ENCODE measurements at places on chromosomes 13 and 19.
A peak's percentile ranks its signal among the peaks of the same experiment; 100 is the strongest.

GRCh38 chr19:31943191-31943661 lies 402.2 kb upstream of the ZNF507 start:
- DNase-seq: no peak

GRCh38 chr13:106488686-106489085 lies 46.8 kb downstream of the EFNB2 start:
- no peak for DNase-seq

DNA sequence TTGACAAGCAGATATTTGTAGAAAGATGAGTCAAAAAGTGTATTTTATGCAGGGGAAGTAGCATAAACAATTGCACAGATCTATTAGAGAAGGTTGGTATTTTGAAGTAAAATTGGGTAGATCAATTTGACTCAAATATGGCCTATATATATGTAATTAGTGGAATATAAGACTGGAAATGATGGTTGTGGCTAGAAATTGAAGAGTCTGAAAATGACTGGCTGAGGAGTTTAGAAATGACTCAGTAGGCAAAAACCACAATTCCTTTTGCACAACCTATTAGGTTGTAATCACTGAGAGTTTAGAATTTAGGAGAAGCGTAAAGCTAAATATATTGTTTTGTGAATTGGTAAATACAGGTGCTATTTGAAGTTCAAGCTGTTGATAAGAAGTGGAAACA lies 622.6 kb upstream of the PCDH20 start:
- no peak for DNase-seq

DNA sequence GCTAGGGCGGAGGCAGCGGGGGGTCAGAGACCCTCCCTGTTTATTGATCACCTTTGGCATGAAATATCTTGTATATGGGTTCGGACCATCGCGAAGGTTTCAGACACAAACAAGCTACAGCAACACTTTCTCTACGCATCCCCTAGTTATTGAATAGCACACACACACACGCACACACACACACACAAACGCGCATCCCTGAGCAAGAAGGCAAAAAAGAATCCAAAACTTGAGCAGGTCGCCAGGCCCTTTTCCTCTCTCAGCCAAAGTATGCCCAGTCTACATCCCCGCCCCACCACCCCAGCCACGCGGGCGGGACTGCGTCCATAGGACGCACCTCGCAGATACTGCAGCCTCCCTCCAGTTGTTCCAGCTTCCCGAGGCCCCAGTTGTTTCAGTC lies 16.0 kb downstream of the POU4F1 start:
- no peak for DNase-seq

- DNase-seq: no peak
These were observed 20.1 kb downstream of the GPATCH1 start for GRCh38 chr19:33100894-33101644.

- no peak for DNase-seq
These were observed 8.4 kb downstream of the NPHS1 start for GRCh38 chr19:35843676-35844481.

- DNase-seq: no peak
These were observed 613.2 kb upstream of the KLF12 start for GRCh38 chr13:74747186-74747955.

DNA sequence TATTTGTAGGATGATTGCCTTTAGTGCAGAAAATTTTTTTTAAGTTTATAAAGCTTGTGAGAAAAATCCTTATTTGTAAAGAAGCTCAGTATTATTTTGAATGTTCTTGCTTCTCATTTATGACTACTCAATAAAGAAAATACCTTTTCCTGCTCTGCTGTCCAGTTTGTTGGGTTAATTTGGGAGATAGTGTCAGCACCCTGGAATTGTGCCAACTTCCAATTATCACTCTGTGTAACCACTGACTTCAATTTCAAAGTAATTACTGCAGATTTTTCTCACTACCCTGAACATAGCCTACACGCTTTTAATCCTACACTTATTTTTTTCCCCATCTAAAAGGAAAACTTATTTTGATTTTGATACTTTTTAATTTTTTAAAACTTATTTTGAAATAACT lies 93.1 kb downstream of the GGACT start:
- DNase-seq: no peak

- no peak for DNase-seq
These were observed 36.6 kb upstream of the OXGR1 start for GRCh38 chr13:97030705-97031452.

GRCh38 chr13:53151336-53152056 lies 122.9 kb downstream of the OLFM4 start:
- DNase-seq: peak; percentile 31

DNA sequence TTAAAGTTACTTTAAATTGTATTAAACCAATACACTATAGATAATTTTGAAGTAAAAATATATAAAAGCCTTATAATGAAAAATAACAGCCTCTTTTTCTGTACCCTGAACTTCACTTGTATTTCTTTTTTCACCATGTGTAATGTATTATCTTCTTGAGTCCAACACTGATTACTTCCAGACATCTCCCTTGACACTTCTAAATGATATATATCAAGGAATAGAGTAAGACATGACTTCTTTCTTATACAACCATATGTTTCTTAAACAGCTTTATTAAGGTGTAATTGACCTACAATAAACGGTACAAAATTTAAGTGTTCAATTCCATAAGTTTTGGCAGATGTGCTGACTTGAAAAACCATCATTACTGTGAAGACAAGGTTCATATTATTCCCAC lies 531.9 kb downstream of the OLFM4 start:
- no peak for DNase-seq

DNA sequence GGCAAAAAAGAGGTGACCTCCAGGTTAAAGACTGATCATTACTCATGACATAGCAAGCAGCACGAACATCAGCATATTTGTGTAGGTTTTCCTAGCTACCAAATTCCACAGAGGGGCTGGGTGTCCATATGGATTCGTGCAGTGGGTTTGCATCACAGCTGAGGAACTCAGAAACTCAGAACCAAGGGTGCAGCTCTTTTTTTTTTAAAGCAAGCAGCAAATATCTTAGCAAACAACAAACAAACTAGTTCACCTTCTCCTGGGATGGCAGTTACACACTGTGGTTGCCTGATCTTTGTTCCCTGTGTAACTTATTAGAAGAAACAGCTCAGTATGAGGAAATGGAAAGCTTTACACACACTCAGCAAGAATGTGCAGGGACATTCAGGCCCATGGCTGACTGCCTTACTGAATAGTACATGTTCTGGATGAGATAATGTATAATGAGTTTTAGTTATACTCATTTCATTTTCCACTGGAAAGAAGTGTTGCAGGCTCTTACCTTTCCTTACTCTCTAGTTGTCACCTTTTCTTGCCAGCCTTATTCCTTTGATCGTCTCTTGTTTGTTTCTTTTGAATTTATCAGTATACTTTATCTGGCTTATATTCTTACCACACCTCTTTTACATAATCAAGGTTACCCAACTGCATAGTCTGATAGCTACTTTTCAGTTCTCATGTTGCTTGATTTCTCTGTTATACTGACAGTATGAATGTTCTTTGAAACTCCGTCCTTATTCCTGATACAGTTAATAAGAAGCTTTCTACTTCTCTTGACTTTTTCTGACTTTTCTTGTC lies 4.3 kb downstream of the NDFIP2 start:
- DNase-seq: no peak

- no peak for DNase-seq
These were observed 543.4 kb downstream of the SUCLA2 start for GRCh38 chr13:47457626-47458025.

GRCh38 chr13:30867089-30867669 lies 38.9 kb upstream of the MEDAG start:
- no peak for DNase-seq

DNA sequence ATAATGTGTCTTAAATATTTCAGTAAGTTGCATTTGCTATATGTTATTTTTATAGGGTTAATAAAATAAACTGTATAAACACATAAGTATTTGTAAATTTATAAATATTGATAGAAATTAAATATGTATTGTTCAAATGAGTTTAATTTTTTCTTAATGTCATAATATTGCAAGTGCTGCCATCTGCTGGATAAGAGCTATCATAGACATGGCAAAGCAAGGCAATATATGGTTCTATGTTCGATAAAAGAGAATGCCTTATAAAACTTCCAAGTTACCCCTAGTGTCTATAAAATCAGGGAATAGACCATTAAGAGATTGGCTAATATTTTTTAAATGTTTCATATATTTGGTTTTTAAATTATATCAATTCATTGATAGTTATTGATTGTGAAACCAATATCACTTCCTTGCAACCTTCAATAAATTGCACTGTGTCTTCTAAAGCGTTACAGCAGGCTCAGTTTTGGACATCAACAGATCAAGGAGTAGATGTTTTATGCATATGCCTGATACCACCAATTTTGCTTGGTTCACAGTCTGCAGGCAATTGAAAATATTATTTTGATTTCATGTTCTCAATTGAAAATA lies 29.0 kb upstream of the SLITRK6 start:
- DNase-seq: peak; percentile 28

DNA sequence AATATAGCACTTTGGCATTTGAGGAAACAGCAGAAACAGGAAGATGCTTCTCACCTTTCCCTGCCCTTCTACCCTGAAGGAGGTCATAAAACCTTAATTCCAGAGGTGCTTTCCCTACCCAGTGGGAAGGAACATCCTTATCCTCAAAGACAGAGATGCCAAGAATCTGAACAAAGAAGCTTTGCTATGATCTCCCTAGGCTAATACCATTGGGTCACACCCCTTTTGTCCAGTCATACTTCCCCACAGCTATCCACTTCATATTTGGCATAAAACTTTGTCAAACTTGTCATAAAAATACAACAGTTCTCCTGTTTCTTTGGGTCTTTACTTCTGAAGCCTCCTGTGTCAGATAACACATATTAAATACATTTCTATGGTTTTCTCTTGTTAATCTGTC lies 21.7 kb upstream of the RXFP2 start:
- no peak for DNase-seq

GRCh38 chr19:58091251-58091995 lies 6.6 kb downstream of the ZSCAN18 start:
- no peak for DNase-seq

- DNase-seq: no peak
These were observed 18.2 kb upstream of the PTBP1 start for GRCh38 chr19:778910-779653.

Data from hippocampal formation (tissue), 2 donors.